Muscle of arm (tissue), 14 donors: ENCODE measurements at places on chromosomes 12 and 14.

GRCh38 chr12:15861404-15861803, 20.8 kb upstream of the STRAP start:
- DNase-seq, result no peak

DNA sequence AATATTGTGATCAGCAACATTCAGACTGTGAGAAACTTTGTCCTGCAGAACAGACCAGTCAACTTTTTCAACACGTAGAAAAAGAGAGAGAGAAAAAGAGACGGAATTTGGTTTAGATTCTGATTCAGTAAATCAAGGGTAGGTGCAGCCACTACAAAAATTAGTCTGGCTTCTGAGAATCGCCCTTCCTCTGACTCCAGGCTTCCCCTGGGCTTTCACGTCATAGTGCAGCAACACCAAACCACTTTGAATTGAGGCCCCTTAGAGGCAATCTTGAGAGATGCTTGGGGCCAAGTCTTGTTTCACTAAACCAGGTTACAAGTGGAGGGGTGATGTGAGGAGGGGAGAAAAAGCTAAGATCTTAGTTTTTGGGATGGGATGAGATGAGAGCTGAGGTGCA, 37.5 kb upstream of the PTGR2 start:
- DNase-seq, result no peak

DNA sequence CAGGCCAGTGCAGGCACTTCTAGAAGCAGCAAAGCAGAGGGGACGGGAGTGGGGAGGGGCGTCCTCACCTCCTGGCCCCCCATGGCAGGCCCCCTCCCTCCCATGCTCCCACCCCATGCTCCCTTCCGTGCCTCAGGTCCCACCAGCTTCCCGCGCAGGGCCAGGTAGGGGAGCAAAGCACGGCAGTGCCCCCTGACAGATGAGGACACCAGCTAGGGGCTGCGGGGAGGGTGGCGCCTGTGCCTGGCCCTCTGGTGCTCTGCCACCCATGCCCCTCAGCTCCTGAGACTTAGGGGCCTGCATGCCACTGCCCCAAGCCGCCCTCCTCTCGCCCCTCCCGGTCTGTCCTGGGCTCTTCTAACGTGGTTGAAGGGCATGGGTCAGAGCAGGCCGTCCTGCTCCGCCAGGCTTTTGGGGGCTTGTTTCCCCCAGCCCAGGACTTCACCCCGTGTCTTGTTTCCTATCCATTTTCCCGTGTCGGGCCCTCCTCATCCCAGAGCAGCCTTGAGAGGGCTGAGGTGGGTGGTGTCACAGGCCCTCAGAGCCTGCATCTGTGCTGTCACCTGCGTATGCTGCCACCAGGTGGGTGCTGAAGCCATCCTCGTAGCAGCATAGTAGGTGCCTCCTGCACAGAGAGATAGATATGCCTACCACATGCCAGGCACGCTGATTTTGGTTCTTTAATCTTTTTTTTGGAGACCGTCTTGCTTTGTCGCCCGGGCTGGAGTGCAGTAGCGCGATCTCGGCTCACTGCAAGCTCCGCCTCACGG, 10.2 kb downstream of the TRMT61A start:
- no peak for DNase-seq

- no peak for DNase-seq
These were observed 32.2 kb upstream of the BHLHE41 start for GRCh38 chr12:26157001-26157400.

- DNase-seq, result no peak
These were observed 129.1 kb downstream of the KITLG start for GRCh38 chr12:88451205-88451604.

- no peak for DNase-seq
These were observed 2.1 kb upstream of the FOXG1 start for GRCh38 chr14:28764257-28765160.

GRCh38 chr12:11795913-11796459, 146.5 kb downstream of the ETV6 start:
- no peak for DNase-seq

- no peak for DNase-seq
These were observed 39.4 kb downstream of the ADGRD1 start for GRCh38 chr12:130992979-130993538.

DNA sequence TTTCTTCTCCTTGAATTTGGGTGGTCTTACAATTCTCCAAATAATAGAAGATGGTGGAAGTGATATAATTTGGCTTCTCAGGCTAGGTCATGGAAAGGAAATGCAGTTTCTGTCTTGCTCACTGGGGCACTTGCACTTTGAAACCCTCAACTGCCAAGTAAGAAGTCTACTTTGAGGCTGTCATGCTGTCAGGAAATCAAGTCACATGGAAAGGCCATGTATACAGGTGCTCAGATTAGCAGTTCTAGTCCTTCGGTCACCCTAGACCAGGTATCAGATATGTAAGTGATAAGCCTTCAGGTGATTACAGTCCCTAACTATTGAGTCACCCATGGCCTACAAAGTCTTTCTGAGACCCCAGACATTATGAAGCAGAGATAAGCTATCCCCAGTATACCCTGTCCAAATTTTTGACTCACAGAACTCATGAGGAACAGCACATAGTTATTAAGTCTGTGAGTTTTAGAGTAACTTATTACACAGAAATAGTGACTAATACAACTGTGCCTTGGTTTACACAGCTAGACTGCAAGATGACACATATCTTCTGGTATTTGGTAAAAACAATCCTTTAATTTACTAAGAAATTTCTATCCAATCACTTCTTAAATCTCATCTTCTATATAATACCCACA, 26.3 kb upstream of the BBS10 start:
- no peak for DNase-seq

- DNase-seq, result no peak
These were observed 4.5 kb downstream of the UBC start for GRCh38 chr12:124909831-124910560.

DNA sequence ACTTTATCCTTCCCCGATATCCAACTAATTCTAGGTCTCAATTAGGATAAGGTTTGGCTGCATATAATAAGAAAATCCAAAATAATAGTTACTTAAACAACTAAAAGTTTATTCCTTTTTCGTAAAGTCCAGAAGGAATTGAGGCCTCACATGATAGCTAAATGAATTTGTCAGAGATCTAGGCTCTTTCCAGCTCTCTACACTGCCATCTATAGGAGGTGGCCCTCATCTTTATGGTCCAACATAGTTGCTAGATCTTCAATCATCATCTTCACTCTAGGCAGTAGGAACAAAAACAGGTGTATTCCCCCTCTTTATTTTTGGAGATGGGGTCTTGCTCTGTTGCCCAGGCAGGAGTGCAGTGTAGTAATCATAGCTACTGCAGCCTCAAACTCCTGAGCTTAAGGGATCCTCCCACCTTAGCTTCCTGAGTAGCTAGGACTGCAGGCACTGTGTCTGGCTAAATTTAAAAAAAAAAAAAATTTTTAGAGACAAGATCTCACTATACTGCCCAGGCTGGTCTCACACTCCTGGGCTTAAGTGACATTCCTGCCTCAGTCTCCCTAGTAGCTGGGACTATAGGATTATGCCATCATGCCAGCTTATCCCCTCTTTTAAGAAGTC, 46.5 kb upstream of the SAV1 start:
- no peak for DNase-seq

- DNase-seq, result no peak
These were observed 390.6 kb upstream of the ATP2B1 start for GRCh38 chr12:90099288-90099687.

DNA sequence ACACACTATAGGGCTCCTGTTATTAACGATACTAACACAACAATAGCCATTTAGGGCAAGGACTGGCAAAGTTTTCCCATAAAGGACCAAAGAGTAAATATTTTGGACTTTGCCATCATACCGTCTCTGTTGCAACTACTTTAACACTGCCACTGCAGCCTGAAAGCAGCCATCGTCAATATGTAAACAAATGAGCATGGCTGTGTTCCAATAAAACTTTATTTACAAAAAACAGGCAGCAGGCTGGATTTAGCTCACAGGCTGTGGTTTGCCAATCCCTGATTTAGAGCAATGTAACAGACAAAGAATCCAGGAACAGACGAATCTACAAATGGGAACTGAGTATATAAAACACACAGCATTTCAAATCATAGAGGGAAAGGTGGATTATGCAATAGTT, 84.1 kb downstream of the FRMD6 start:
- DNase-seq, result no peak

DNA sequence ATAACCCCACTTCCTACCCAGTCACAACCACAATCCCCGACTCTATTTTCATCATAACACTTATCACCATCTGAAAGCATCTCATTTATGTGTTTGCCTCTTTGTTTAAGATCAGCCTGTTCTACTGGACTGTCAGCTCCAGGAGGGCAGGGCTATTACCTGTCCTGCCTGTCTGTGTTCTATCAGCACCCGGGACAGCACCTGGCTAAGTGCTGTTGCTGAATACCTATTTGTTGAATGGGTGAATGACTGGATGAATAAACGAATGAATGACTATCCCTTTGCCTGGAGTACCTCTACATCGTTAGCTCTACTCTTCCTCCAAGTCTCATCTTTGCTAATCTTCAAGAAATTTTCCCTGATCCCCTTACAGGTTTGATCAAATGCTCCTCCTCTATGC, 69.0 kb downstream of the WSCD2 start:
- no peak for DNase-seq

GRCh38 chr12:104355630-104356029, 52.1 kb downstream of the EID3 start:
- DNase-seq, result no peak

- no peak for DNase-seq
These were observed 30.7 kb downstream of the RBM19 start for GRCh38 chr12:113935459-113935858.

DNA sequence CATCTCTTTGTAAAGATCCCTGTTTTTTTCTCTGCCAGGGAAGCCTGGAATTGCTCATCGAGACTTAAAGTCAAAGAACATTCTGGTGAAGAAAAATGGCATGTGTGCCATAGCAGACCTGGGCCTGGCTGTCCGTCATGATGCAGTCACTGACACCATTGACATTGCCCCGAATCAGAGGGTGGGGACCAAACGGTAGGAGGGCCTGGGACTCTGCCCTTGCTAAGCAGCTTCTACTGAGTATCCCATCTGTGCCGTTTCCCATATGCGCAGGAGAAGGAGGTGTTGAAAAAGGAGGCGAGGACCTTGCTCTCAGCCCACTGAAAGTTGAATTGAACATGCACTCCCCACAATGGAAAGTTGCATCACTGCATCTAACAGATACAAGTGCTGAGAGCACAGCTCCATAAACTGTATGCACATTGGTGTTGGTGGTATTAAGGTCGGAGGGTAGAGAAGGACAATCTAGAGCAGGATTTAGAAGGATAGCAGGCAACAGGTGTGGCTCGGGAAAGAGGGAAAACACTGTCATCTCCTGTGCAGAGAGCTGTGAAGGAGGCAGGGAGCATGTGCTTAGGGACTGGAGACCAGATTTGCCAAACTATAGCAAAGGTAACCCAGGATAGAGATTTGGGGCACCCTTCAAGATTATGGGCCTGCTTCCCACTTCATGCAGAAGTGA, 21.5 kb upstream of the TAMALIN start:
- no peak for DNase-seq

- DNase-seq, result no peak
These were observed 4.4 kb downstream of the KRT3 start for GRCh38 chr12:52791271-52792184.

GRCh38 chr14:24053548-24054323, 1.9 kb downstream of the CARMIL3 start:
- no peak for DNase-seq

DNA sequence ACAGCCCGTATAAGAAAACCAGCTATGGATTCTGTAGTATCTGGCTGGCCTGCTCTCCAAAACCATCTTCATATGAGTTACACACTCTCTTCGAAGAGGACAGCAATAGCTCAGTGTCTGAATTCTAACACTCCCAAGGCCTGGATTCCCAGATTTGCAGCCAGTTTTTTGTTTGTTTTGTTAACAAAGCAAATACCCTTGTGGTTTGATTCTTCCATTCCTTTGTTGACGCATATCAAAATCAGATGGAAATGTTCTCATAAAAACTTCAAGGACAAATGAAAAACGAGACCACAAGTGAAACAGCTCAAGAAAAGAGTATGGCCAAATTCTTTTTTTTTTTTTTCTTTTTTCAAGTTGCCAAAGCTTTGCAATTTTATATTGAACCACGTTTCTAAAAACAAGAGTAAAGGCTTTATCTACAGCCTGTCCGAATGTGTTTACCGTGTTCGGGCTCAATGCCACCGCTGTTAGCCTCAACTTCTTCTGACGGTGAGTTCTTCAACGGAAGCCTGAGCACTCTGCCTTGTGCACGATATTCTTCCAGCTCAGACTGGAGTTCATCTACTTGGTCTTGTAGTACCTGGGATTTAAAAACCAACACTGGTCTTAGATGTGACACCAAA, 67.5 kb downstream of the NIN start:
- DNase-seq, result no peak

GRCh38 chr14:33668066-33668465, 282.8 kb downstream of the EGLN3 start:
- DNase-seq, result no peak

GRCh38 chr12:115243933-115244628, 560.1 kb upstream of the TBX3 start:
- DNase-seq, result no peak

- DNase-seq, result no peak
These were observed 143.5 kb downstream of the SLC5A8 start for GRCh38 chr12:101066489-101066888.

DNA sequence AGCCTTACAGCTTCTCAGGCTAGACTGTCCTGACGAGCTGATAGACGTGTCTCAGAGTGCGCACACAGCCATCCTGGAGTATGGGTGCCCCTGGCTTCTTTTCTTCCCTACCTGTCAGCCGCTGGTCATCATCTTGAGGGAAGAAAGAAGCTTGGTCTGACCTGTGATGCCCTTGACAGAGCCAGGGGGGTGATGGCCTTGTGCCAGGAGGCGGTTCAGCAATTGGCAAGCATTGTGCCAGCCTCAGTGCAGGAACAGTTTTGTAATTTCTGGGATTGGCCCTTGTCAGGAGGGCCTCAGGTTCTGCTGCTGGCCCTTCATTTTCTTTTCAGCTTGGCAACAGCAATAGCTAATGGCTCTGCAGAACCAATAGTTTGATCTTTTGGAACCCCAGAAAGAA, 80.1 kb downstream of the ADCK1 start:
- no peak for DNase-seq

DNA sequence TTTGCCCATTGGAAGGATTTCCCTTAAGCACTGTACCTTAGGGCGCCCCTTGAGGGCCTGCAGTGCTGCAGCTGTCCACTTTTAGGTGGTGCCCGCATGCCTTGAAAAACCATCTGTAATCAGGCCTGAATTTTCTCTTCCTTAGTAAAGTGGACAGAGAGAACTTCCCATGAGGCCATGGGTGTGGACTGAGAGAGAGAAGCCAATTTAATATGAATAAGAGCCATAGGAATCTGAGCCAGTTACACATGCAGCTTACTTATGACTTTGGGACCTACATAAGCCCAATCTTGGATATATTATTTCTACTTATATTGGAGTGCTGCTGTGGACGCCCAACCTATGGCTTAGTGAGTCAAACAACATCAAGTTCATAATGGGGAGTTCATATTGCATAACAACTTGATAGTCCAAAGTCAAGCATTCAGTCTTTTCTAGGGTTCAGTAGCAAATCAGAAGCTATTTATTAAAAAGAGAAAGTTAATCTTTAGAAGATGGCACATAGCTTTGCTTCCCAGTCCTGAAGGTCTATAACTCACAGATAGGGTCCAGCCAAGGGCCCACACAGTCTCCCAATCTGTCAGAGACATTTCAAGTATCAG, 11.1 kb upstream of the ETV6 start:
- no peak for DNase-seq
